ENCODE measurements at places on chromosomes 7 and 10. TPM values are rescaled to one million over a fixed set of nuclear protein-coding genes. Genes with fewer than 3 reads are reported as not detected.

The TMEM229A gene
- not detected for total RNA-seq

The NKX2-3 gene
- not detected for total RNA-seq

The EBLN1 gene
- total RNA-seq: not detected

The FZD8 gene
- 3.5 TPM for total RNA-seq

The SFTPA1 gene
- total RNA-seq: not detected

The CPED1 gene
- 122 TPM for total RNA-seq

The OR2F2 gene
- not detected for total RNA-seq

The ANKRD26 gene
- 13.5 TPM for total RNA-seq

The ADCY1 gene
- 29.4 TPM for total RNA-seq

The CTTNBP2 gene
- total RNA-seq: 22.3 TPM

The ALOX5 gene
- not detected for total RNA-seq

The PRSS37 gene
- not detected for total RNA-seq

The HMX3 gene
- total RNA-seq: not detected
